ENCODE measurements at places on chromosomes 2 and 18.

DNA sequence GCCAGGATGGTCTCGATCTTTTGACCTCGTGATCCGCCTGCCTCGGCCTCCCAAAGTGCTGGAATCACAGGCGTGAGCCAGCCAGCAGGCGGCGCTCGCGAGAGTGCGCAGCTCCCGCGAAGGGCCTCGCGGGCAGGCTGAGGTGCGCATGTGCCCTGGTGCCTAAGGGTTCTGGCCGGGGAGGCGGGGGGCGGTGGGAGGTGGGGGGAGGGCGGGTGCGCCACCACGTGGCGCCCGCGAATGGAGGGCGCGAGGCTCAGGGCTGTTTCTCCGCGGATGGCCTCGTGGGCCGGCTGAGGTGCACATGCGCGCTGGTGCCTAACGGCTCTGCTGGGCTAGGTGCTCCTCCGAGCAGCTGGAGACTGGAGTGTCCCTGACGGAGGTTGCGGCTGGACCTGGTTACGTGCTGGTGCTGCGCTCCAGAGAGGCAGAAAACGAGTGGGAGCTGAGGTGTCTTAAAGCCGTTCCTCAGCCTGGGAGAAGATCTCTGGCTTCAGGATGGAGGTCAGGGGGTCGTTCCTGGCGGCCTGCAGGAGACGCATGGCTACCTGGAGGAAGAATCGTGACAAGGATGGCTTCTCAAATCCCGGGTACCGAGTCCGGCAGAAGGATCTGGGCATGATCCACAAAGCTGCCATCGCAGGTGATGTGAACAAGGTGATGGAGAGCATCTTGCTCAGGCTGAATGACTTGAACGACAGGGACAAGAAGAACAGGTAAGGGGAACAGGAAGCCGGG lies at the start of gene ANKRD62:
Gene ANKRD62, plus strand, starts transcription at position 324 of the 738 bp plus-strand sequence. Its CDS starts 175 bp downstream, at position 499.
- DNase-seq = no peak

DNA sequence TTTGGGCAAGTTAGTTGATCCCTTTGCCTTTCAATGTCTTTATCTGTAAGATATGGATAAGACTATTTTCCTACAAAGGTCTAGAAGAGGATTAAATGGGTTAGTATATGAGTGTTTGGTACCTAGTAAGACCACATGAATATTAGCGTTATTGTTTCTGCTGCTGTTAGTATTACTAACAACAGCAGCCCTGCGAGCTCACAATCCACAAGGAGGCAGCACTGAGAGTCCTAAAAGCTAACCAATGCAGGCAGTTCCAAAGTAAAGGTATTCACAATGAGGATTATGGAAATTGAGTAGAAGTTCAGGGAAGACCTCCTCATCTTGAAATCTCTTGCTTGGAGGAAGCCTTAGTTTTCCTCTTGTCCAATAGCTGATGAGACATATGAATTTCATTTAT lies 248.9 kb downstream of the TDRD15 start:
- no peak for DNase-seq

DNA sequence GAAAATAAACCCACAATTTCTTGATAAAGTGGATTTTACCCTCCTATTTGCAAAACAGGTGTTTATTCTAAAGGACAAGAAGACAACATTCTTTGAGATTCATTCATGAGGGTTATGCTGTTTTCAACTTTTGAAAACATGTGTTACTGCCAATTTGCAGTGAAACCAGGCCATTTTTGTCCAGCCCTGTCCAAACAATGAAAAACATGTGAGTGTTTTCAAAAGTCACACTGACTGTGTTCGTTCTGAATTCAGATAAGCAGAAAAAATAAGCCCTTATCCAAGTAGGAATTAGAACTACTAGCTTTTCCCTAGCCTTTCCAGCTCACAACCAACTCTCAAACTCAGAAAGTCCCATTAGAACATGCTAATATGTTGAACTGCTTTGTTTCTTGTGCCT lies 148.1 kb upstream of the PID1 start:
- DNase-seq = peak; percentile 54

GRCh38 chr2:177753682-177754491 lies 318.7 kb downstream of the PDE11A start:
- DNase-seq = peak; percentile 85

DNA sequence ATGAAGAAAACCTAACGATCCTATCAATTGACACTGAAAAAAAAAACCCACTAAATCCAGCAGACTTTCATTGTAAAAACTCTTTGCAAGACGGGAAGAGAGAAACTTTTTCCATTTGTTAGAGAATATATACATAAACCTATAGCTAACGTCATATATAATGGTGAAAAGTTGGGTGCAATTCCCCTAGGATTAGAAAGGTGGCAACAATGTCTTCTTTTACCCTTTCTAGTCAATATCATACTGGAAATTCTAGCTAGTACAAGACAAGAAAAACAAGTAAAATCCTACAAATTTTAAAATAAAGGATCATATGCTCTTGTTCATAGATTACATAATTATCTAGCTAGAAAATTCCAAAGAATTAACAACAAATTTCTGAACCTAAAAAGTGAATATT lies 1596.5 kb upstream of the LRRTM1 start:
- DNase-seq = no peak

DNA sequence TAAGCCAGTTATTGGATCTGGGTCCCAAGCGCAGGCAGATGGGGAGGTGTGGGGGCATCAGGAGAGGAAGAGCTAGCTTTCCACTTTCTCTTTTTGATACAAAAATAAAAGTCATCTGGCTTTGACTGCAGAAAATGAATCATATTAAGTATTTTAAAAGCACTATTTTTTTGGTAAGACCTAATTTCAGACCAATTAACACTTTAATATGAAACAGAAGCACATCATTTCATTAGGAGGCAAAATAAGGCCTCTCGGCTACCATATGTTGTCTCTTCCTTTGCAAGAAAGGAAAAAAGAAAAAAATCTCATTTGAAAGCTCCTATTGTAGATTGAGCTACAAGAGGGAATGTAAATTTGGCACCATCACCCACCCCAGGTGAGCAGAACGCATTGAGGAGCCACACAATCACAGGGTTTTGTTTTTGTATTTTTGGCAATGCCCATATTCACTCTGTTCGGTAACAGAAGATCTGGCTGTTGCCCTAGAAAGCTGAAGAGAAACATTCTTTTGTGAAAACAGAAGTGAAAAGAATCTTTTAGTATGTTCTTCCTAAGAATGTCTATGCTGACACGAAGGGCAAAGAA lies 390.7 kb upstream of the ETAA1 start:
- no peak for DNase-seq

- DNase-seq = peak; percentile 89
Measured at GRCh38 chr2:190759749-190760213, 110.9 kb downstream of the NAB1 start.

DNA sequence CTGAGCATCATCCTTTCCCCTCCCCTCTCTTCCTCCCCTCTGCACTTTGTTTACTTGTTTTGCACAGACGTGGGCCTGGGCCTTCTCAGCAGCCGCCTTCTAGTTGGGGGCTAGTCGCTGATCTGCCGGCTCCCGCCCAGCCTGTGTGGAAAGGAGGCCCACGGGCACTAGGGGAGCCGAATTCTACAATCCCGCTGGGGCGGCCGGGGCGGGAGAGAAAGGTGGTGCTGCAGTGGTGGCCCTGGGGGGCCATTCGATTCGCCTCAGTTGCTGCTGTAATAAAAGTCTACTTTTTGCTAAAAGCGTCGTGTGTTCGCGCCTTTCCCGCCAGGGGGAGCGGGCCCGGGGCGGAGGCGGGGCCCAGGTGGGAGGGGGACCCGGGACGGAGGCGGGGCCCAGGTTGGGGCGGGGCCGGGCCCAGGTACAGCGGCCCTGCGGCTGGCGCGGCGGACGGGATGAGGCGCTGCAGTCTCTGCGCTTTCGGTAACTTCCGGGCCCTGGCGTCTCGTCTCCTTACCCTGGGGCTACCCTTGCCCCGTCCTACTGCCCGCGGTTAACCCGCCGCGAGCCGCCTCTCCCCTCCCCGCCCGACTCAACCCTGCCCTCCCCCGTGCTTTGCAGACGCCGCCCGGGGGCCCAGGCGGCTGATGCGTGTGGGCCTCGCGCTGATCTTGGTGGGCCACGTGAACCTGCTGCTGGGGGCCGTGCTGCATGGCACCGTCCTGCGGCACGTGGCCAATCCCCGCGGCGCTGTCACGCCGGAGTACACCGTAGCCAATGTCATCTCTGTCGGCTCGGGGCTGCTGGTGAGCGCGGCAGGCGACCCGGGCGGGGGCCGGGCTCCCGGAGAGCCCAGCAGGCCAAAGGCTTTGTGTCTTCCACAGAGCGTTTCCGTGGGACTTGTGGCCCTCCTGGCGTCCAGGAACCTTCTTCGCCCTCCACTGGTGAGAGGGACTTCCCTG lies at the start of gene KRTCAP3:
Gene KRTCAP3, plus strand, starts transcription at position 424 of the 962 bp plus-strand sequence. Its CDS starts 32 bp downstream, at position 456.
- no peak for DNase-seq

DNA sequence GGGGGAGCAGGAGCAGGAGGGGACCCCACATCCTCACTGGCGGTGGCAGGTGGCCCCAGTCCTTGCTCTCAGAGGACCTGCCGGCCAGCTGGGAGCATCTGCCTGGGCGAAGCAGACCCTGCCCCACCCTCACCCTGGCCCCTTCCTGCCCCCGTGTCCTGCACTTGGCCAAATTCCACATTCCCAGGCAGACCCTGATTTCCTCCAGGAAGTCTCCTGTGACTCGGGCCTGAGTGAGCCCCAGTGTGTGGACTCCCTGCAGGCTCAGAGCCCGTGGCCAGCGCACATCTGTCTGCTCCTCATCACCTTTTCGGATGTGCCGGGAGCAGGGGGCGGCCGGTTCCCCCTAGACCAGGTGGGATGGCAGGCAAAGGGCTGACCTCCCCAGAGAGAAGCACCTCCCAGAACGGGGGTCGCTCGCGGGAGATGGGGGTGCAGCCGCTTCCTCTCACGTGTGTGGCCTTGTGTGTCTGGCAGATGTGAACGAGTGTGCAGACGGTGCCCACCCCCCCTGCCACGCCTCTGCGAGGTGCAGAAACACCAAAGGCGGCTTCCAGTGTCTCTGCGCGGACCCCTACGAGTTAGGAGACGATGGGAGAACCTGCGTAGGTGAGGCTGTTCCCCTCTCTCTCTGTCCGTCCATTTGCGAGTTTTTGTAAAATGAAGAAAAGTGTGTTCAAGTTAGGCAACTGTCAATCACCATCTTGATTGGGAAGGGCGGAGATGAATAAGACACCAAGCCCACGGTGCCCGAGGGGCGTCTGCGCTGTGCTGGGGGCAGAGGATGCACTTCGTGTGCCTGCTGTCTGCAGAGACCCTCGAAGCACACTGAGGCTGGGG lies 90.4 kb downstream of the TPO start:
- DNase-seq = no peak

GRCh38 chr2:8395718-8396117 lies 286.1 kb upstream of the ID2 start:
- DNase-seq = no peak

- no peak for DNase-seq
Measured at GRCh38 chr2:164794016-164794415, 47.6 kb downstream of the COBLL1 start.

- DNase-seq = no peak
Measured at GRCh38 chr2:68385220-68385906, 20.3 kb downstream of the PLEK start.

- DNase-seq = peak; percentile 85
Measured at GRCh38 chr2:45241061-45241561, 231.9 kb upstream of the SIX2 start.

DNA sequence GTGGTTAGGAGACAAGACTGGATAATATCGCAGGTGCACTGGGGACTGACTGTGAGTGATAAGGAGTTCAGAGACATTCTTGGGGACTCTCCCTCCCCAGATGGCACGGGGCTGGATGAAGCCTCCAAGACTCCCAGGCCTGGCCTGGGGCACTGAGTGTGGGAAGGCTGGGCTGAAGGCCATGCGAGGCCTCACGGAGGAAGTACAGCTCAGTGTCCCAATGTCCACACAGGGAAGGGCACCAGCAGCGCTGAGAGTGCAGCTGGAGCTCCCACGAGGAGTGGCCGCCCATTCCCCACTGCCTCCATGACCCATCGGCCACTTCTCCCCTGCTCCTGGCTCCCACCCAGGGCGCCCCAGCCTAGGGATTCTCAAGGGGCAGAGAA lies 6.5 kb downstream of the MFSD2B start:
- DNase-seq = no peak

DNA sequence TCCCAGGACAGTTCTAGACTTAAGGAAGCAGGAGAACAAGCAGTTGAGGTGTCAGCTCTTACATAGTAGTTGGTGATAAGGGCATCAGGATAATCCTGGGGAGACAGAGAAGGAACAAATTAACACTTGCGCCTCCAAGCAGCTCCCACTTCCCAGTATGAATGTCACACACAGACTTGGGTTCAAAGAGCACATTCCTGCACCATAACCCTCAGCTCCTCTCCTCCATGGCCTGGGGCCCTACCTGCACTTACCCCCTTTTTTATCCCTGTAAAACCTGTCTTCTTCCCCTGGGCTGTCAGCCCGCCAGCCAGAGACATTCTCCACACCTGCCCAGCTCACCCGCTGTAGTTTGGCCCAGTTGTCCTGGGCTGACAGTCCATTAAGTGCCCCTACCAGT lies 3.9 kb upstream of the UCN start:
- DNase-seq = no peak

GRCh38 chr2:128615571-128615970 lies 296.9 kb upstream of the HS6ST1 start:
- DNase-seq = no peak

- DNase-seq = no peak
Measured at GRCh38 chr18:69383186-69383585, 17.5 kb upstream of the DOK6 start.

DNA sequence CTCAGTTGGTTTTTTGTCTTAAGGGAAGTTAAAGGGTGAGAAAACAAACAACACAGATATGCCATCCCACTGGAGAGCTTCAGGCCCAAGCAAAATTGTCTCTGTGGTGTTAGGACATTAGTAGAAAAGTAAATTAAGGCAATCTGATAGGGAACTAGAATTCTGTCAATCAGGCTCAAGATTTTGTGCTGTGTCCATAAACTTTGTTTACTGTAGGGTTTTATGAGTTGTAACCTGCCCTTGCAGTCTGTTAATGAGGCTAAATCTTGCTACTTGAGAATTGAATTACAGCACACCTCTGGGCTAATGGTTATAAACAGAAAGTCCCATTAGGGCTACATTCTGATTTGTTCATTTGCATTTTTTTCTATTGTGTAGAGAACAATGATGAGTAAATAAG lies 78.0 kb upstream of the OTX1 start:
- no peak for DNase-seq

DNA sequence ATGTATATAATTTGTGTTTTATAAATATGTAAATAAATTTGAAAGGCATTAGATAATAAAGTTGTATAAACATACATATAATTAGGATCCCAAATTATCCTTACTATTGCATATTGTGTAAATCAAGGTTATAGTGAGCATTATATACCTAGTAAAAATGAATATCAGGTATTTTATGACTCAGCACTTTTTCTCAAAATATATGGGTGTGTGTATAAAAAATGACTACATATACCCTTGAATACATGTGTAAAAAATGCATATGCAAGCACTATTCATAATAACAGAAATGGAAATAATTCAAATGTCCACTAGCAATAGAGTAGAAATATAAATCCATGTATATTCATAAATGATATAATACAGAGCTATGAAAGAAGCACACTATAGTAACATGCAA lies 870.9 kb upstream of the CNTNAP5 start:
- no peak for DNase-seq

GRCh38 chr2:189287982-189288521 lies 108.5 kb upstream of the COL5A2 start:
- peak; percentile 92 for DNase-seq

All from LHCN-M2 (cell line).